ENCODE measurements at places on chromosomes 12 and 14. TPM values are rescaled to one million over a fixed set of nuclear protein-coding genes. Genes with fewer than 3 reads are reported as not detected.

Gene BMP4
- 127 TPM for total RNA-seq

Gene SYNE3
- 4.9 TPM for total RNA-seq

Gene OR11H7
- not detected for total RNA-seq

Gene ABCC9
- 109 TPM for total RNA-seq

Gene KRT79
- total RNA-seq: not detected

Gene AQP5
- total RNA-seq: not detected

Gene ALDH6A1
- 10.0 TPM for total RNA-seq

Gene FOXM1
- 9.6 TPM for total RNA-seq

Gene AKAP5
- 5.1 TPM for total RNA-seq

Gene NTS
- total RNA-seq: 14.2 TPM

Gene MON2
- 222 TPM for total RNA-seq

Gene JPH4
- total RNA-seq: 2.4 TPM

Gene ACSS3
- 62.2 TPM for total RNA-seq

Gene NRDE2
- 26.6 TPM for total RNA-seq

Gene PCED1B
- 9.5 TPM for total RNA-seq

Gene DPF3
- 1.6 TPM for total RNA-seq

Gene AQP2
- not detected for total RNA-seq

Gene OR6C76
- total RNA-seq: not detected

Gene SYCP3
- not detected for total RNA-seq

Gene HOXC13
- total RNA-seq: not detected

Gene OR4E2
- not detected for total RNA-seq

Gene GLIPR1L1
- not detected for total RNA-seq

Gene CHGA
- not detected for total RNA-seq

Gene TBC1D30
- 6.7 TPM for total RNA-seq

Gene OASL
- total RNA-seq: 0.82 TPM

Gene E2F7
- not detected for total RNA-seq

Gene IAPP
- total RNA-seq: not detected

Gene FZD10
- 2.3 TPM for total RNA-seq

Gene ASB2
- 11.8 TPM for total RNA-seq

Gene CEBPE
- not detected for total RNA-seq

Gene LRP1-AS
- not detected for total RNA-seq

Gene SMIM41
- not detected for total RNA-seq

Gene ABHD12B
- total RNA-seq: not detected

Gene PROX2
- not detected for total RNA-seq

Gene GALNT8
- total RNA-seq: 5.8 TPM
